WTC11 (cell line): ENCODE measurements at places on chromosomes 7 and 10.

DNA sequence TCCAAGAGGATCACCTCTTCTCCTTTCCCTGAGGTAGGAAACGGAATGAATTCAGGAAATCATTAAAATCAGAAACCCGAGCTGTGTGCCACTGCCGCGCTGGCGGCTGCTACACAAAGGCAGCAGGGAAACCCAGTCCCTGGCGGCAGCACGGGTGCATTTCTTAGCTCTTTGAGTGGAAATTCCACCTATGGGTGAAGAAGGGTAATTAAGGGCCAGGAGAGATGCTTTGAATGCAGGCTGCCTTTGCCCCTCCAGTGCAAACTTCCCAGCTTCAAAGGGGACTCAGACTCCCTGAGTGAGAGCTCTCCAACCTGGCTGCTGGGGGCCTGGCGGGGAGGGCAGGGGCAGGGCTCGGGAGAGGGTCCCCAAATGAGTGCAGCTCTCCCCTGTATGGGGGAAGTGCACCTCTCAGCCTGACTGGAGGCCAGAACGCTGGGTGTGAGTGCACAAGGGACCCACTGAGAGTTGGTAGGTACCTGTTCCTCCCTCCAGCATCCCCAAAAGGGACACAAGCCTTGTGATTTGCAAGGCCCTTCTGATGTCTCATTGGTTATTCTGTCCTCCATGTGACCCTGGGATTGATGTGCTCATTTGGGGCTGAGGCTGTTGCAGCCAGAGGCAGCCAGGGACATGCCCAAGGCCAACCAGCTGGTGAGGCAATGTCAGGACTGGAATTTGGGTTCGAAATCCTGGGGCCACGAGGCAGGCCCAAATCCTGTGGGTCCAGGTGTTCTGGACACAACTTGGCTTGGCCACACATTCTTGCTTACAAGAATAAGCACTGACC lies 16.3 kb upstream of the ZMIZ1 start:
- peak; percentile 23 for DNase-seq

- DNase-seq = no peak
Observed at GRCh38 chr10:132724446-132724845, 61.5 kb downstream of the NKX6-2 start.

GRCh38 chr7:507623-508300 lies 11.9 kb downstream of the PDGFA start:
- no peak for DNase-seq

GRCh38 chr7:30846378-30846777 lies 65.3 kb upstream of the AQP1 start:
- no peak for DNase-seq

GRCh38 chr10:31762316-31762715 lies 166.3 kb downstream of the ARHGAP12 start:
- DNase-seq = no peak

- no peak for DNase-seq
Observed at GRCh38 chr7:2404714-2405119, 1.3 kb downstream of the CHST12 start.

- no peak for DNase-seq
Observed at GRCh38 chr7:136016649-136017395, 39.7 kb upstream of the MTPN start.
